ENCODE measurements at places on chromosomes 1 and 21.

DNA sequence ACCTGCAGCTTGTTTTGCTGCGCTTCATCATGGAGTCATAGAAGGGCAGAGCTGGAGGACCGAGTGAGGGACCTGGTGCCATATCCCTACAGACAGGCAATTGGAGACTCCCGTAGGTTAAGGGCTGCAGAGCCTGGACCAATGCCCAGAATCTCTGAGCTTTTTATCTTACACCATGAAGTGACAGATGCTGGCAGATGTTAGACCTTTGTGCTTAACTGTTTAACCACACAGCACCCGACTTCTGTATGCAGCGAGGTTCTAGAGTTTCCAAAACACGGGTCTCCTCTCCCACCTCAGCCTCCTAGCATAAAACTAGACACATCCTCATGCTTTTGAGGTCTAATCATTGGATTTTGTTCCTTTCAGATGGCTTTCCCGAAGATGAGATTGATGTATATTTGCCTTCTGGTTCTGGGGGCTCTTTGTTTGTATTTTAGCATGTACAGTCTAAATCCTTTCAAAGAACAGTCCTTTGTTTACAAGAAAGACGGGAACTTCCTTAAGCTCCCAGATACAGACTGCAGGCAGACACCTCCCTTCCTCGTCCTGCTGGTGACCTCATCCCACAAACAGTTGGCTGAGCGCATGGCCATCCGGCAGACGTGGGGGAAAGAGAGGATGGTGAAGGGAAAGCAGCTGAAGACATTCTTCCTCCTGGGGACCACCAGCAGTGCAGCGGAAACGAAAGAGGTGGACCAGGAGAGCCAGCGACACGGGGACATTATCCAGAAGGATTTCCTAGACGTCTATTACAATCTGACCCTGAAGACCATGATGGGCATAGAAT, 47.6 kb downstream of the B3GALT5 start:
- no peak for DNase-seq

DNA sequence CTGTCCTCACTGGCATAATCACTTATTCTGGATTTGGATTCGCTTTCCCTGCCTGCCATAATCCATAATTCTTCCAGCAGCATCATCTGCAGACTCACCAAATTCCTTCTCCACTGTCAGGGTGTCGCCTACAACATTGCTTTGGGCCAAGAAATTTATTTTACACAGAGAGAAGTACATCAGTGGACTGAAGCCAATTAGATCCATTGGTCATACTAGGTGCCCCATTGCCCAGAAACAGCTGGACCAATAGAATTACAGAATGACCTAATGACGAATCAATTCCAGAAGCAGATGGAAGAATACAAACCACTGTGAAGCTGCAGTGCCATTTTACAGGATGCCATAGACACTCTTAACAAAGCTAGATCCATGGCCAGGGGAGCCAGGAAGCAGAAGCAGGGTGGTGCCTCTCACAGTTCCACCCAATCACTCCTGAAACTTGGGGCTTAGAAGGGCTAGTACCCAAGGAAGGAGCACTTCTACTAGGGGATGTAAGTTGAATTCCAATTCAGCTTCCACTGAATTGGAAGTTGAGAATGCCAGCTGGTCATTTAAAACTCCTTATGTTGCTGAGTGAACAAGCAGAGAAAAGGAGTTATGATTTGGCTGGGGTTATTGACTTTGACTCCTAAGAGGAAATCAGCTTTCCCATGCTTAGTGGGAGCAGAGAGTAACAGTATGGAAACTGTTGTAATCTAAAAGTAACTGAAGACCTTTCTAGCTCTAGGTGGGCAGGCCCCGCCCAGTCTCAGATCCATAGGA, 44.0 kb downstream of the EDN2 start:
- DNase-seq, result no peak

GRCh38 chr1:71031426-71031825, 16.2 kb downstream of the PTGER3 start:
- no peak for DNase-seq

GRCh38 chr1:205477759-205478247, 22.0 kb upstream of the BLACAT1 start:
- no peak for DNase-seq

DNA sequence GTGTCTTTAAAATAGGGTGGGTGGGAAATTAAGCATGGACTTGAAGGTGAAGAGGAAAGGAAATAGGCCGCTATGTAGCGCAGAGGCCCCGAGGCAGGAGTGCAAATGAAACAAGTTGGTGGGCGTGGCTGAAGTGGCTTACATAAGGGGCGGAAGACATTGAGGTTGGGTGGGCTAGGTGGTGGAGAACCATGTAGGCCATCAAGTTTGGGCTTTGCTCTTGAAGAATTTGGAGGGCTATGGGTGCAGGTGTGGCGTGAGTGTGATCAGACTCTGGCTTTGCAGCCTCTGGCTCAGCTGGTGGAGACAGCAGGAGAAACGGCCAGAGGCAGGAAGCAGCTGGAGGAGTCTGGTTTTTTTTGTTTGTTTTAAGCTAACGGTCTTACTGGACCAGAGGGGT, 6.7 kb downstream of the SLFNL1 start:
- no peak for DNase-seq

GRCh38 chr1:58149271-58149812, 397.2 kb downstream of the OMA1 start:
- no peak for DNase-seq

DNA sequence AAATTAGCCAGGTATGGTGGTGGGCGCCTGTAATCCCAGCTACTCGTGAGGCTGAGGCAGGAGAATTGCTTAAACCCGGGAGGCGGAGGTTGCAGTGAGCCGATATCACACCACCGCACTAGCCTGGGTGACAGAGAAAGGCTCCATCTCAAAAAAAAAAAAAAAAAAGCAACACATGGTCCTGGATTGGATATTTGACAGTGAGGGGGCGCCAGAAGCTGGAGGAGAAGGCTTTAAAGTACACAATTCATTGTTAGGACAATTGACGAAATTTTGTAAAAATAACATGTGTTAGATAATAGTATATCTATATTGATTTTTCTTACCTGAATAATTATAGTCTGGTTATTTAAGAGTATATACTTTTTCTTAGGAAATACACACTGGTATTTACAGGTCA, 50.2 kb upstream of the USP25 start:
- DNase-seq, result no peak

GRCh38 chr1:109307274-109308021, 637 bp upstream of the MYBPHL start:
- no peak for DNase-seq

- no peak for DNase-seq
Observed at GRCh38 chr1:241817331-241817792, 30.6 kb upstream of the EXO1 start.

- no peak for DNase-seq
Observed at GRCh38 chr1:198797656-198798055, 158.8 kb downstream of the PTPRC start.

GRCh38 chr21:40844935-40845334, 2.0 kb downstream of the DSCAM start:
- no peak for DNase-seq

DNA sequence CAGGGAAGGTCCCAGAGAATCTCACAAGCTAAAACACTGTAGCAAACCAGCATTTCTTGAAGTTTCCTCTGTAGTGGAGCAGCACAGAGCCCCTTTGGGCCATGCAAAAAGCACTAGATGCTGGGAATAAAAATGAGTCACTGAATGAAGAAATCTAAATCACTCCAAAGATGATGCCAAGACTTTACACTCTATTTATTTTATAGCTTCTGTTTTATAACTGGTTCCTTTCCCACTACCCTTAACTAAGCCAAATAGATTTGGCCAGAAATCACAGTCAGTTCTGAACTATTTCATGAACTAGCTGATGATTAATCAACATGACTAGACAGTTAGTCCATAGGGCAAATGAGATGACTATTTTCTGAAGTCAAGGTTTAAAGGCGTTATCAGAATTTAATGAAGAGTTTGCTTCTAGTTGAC, 89.5 kb downstream of the SCMH1 start:
- no peak for DNase-seq

- DNase-seq, result peak; percentile 21
Observed at GRCh38 chr1:220300442-220301121, 28.3 kb upstream of the RAB3GAP2 start.

Measured in nephron progenitor cell (in vitro differentiated cells).